ENCODE measurements at places on chromosomes 16 and 17. TPM values are rescaled to one million over a fixed set of nuclear protein-coding genes. Genes with fewer than 3 reads are reported as not detected.

DNA sequence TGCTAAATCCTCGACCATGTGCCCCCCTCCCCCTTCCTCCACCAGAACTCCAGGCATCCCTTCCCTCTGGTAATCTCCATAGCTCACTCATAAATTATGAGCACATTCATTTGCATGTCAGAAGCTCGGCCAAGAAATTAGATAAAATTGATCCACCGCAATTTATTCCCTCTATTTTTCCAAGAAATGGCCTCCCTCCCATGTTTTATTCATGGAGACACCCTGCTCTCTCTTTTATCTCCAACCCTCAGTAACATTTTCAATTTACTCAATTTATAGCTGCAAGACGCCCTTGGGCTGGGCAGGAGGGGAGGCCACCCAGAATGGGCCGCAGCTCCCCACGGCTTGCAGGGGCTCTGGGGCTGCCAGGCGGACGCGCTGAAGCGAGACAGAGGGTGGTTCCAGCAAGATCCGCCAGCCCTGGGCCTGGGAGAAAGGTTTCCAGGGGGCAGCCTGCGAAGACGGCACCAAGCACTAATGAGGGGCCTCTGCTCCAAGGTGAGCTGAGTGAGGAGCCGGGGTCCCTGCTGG lies 54.7 kb upstream of the ZNF423 start:
- no peak for DNase-seq

GRCh38 chr16:85057212-85057889 lies 29.8 kb downstream of the KIAA0513 start:
- DNase-seq, result no peak

DNA sequence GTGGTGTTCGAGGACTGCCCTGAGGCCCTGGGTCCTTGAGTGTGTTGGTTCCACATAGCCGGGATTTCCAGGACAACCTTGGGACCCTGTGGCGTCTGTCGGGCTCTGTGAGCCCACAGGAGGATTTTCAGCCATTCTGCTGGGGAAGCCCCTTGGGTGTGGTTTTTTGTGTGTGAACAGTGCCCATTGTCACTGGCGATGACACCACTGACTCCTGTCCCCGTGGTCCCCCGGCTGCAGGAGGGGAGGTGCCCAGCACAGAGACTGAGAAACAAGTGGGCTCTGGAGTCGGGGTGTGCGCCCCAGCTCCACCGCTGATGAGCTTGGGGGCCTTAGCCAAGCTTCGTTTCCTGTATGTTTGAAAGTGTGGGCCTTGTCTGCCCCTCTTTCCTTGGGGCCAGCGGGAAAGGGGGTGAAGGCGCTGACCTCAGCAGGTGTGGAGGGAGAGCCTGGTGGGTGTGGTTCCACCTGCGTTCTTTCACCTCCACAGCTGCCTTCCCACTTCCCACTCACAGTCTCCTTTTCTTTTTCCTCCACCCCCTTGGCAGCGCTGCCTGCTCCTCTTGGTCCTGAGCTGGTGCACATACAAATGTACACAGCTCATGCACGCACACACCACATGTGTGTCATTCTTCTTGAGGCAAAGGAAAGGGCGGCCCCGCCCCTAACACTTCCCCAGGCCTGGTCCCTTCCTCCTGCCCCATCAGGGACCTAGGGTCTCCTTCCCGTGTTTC lies 16.1 kb downstream of the MGRN1 start:
- DNase-seq, result no peak

- no peak for DNase-seq
Observed at GRCh38 chr17:66929591-66929990, 34.9 kb upstream of the CACNG4 start.

Gene EPOP
- 56.5 TPM for total RNA-seq

All from activated T-helper 1 cell treated with anti-CD3 and anti-CD28 coated beads, Interleukin-12 subunit alpha, Interleukin-12 subunit beta, Interleukin-2, Interleukin-4 antibody, amounts not matched to agents 30 ng/mL and 10 ng/mL and 1 ng/mL, durations not matched to agents 14 hours and 24 hours and 36 hours (primary cell).